Activated CD4-positive, alpha-beta memory T cell treated with anti-CD3 and anti-CD28 coated beads for 36 hours (primary cell): ENCODE measurements at places on chromosomes 3 and 15.

- DNase-seq: no peak
Observed at GRCh38 chr3:174162550-174162949, 696.6 kb upstream of the NAALADL2 start.

- DNase-seq: no peak
Observed at GRCh38 chr15:90234096-90234988, at the start of gene GDPGP1. Gene GDPGP1 (plus strand): TSS chr15:90234209. CDS start chr15:90240909, 6,700 bp downstream.

DNA sequence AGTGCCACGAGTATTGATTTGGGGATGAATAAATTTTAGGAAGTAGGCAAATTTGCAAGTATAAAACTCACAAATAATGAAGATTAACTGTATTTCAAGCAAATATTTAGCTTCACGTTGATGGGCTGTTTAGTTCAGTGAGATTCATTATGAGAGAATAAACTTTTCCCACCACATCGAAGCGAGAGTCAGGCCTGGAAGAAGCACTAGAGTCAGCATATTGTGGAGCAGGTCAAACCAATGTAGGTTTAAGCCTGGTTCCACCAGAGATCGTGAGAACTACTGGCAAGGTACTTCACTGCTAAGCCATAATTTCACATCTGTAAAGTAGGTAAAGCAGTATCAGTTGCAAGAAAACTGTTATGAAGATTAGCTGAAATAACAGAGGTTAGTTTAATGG, 22.3 kb downstream of the WDR49 start:
- DNase-seq: no peak

DNA sequence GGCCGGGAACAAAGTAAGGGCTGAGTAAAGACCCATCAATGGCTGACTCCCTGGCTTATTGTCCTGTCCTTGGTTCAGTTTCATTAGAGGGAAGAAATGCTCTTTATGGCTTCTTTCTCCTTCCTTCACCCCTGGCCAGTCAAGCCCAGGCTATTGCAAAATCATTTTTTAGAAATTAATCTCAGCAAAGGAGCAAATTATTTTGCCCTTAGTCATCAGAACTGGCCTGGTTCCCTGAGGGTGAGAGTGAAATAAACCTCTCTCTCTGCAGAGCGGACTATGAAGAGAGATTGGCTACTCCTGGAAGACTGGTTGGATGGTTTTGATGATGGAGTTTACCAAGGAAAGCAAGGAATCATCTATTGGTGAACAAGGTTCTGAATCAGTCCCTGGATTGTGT, 52.7 kb upstream of the OXTR start:
- no peak for DNase-seq

- DNase-seq: no peak
Observed at GRCh38 chr3:156158656-156159295, 38.4 kb downstream of the KCNAB1 start.

GRCh38 chr3:52210550-52211046, 12.6 kb downstream of the ALAS1 start:
- DNase-seq: no peak

DNA sequence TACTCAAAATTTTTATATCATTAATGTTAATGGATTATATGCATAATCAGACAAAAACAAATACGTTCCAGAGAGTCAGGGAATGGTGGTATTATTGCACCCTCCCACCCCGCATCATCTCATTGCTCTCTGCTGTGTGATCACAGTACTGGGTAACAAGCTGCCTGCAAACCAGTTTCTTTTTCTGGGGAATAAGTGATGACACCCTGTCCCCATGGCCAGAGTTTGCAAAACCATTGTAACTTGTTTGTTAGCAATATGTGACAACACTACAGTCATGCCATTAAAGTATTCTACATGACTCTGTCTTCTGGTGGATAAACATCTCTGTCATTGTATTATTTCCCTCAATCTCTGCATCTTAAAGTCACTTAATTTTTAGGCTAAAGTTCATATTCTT, 39.5 kb downstream of the ZBTB38 start:
- peak; percentile 39 for DNase-seq

- no peak for DNase-seq
Observed at GRCh38 chr3:97914388-97914787, 57.8 kb downstream of the RIOX2 start.

DNA sequence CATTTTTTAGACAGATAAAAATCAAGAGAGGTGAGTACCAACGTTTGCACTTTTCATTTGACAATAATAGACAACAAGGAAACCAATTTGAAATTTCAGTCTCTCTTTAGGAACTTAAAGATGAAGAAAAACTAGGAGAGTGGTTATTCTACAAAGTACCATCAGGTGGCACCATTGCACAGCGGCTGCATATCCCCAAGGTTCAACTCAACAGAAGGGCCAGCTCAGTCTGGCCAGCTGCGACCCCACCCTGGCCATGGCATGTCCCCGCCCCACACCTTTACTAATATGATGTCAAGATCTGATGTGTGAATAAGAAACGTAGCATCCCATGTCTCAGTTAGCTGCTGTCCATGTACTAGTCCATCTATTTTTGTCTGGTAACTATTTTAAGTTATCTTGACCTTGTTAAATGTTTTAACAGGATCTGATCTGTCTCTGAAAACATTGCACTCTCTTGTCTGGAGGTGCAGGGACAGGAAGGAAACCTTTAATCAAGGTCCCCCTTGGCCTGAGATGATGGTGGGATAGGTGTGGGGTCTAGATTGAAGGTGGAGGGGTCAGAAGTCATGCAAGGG, 35.5 kb upstream of the CGNL1 start:
- DNase-seq: peak; percentile 53

DNA sequence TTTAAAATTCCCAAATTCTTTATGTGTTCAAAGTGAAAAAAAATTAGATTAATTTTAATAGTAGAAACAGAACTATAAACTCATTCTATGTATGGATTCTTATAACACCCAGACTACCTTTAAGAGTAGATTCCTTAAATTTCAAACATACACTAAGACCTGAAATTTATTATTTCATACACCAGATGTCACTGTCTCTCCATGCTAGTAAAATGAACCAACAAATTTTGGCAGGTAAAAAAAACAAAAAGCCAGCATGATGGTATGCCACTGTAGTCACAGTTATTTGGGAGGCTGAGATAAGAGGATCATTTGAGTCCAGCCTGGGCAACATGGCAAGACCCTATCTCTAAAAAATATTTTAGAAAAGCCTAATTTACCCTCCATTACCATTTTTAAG, 461.3 kb upstream of the NAALADL2 start:
- DNase-seq: no peak

GRCh38 chr15:100695048-100695447, 92.7 kb downstream of the ASB7 start:
- no peak for DNase-seq

- no peak for DNase-seq
Observed at GRCh38 chr3:170429050-170429449, 10.4 kb downstream of the CLDN11 start.

DNA sequence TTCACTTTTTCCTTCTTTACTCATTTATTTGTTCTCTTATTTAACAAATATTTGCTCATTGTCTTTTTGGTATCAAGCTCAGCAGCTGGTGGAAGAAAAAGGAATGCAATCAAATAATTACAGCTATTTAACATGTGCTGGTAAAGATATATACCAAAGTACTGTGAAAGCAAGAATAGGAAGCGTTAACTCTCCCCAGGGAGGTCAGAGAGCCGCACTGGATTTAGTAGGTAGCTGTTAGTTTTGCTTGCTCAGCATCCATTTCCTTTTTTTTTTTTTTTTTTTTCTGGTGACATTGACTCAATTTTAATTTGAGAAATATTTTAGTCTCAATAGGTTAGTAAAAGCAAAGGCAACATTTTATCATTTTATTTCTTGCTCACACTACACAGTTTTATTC, 308.5 kb upstream of the MDFIC2 start:
- DNase-seq: no peak

- no peak for DNase-seq
Observed at GRCh38 chr15:39820050-39820602, 37.5 kb upstream of the FSIP1 start.

- no peak for DNase-seq
Observed at GRCh38 chr15:55007561-55007960, 189.2 kb downstream of the RSL24D1 start.

DNA sequence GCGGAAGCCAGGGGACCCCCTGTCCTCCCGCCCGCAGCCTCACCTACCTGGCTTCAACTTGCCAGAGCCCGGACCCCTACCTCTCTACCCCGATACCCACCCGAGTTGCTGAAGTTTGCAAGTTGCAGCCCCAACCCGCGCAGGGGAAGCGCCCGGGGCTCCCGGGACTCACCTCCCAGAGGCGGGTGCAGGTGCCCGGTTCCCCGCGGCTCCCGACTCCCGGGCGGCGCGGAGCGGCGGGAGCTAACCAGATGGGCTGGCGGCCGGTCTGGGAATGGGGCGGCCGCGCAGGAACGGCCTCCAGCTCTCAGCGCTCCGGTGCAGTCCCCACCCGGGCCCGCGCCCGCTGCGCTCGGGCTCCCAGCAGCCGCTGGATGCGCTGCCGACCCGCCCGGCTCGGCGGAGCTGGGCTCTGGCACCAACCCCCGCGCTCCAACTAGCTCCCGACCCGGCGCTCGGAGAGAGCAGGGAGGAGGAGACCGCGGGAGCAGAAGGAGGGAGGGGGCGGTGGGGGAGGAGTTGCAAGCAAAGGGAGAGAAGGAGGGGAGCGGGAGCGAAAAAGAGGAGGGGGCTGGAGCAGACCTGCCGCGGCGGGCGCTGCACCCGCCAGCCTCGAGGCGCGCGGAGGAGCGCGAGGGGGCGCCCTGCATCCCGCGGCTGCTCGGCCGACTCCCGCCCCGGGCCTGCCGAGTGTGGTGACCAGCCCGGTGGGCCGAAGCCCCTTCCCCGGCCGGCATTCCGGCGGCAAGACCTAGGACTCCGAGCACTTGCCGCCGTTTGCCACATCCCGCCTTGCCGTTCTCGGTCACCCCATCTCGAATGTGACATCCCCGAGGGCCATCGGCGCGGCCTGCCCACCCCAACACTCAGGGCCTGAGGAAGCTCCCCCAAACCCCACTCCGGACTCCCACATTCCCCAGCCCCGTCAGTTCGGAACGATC, at the start of gene SEMA5B:
Gene SEMA5B, minus strand, starts transcription at position 472 of the 941 bp plus-strand sequence. CDS start 66,500 bp downstream, outside the sequence.
- peak; percentile 24 for DNase-seq

DNA sequence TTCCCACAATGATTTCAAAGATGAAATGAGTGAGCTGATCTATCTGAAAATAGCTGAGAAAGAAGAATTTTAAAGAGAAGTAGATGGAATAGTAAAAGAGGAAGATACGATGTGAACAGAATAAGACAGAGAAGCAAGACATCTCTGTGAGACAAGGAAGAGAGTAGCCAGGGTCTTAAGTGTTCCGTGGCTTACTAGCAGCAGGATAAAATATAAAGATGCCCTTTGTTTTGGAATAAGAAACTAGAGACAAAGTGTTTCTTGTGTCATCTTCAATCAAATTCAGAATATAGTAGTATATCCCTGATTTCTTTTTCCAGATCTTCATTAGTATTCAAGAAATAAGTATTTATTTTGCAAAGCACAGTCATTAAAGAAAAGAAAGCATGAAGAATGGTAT, 281.0 kb upstream of the NECTIN3 start:
- DNase-seq: no peak

- DNase-seq: no peak
Observed at GRCh38 chr3:23183731-23184130, 19.4 kb upstream of the UBE2E2 start.

- DNase-seq: no peak
Observed at GRCh38 chr3:141272906-141273662, 41.5 kb downstream of the PXYLP1 start.

DNA sequence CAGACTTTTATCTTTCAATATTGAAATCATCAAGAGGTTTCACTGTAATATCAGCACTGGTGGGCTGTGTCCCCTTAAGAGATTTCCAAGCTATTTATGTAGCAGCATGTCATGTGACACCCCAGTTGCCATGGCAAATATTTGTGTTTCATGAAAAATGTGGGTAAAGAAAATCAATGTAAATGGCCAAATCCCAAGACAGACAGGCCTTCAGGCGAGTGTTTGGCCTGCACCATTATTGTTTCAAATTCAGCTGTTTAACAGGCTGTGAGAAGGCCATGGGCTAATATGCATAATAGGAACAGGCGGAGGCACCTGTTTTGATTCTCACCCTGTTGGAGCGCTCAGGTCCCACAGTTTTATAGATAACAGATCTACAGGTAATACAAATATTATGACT, 104.2 kb downstream of the IQCH start:
- no peak for DNase-seq

DNA sequence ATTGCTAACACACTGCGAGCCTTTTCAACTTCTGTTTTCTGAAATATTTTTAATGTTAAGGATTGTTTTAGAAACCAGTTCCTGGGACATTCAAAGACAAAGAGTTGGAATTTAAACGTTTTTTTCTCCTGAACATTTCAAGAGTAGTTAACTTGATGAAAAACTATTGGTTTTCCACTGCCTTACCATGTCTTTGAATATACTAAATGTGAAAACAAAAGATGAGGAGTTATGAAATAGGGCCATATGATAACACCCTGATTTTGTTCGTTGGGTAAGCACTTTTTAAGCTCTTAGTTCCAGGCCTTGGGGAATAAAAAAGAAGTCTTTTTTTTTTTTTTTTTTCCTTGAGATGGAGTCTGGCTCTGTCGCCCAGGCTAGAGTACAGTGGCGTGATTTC, 2.8 kb downstream of the DIS3L start:
- DNase-seq: no peak

DNA sequence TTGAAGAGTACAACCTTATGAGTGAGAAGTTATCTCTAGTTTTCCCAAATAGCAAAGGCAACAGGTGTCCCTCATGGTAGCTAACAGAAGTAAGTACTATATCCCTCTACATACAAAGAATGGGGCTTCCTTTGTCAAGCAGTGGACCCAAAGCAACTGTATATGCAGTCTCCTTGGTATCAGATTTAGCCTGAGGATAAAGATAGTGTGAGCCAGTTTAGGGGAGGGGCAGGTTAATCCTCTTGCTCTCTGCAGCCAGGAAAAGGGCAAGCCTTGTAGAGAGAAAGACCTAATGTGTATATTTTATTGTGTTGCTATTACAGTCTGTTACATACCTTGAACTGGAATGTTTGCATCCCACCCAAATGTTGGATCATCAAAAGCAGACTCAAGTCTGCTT, 117.9 kb upstream of the COL8A1 start:
- DNase-seq: no peak

DNA sequence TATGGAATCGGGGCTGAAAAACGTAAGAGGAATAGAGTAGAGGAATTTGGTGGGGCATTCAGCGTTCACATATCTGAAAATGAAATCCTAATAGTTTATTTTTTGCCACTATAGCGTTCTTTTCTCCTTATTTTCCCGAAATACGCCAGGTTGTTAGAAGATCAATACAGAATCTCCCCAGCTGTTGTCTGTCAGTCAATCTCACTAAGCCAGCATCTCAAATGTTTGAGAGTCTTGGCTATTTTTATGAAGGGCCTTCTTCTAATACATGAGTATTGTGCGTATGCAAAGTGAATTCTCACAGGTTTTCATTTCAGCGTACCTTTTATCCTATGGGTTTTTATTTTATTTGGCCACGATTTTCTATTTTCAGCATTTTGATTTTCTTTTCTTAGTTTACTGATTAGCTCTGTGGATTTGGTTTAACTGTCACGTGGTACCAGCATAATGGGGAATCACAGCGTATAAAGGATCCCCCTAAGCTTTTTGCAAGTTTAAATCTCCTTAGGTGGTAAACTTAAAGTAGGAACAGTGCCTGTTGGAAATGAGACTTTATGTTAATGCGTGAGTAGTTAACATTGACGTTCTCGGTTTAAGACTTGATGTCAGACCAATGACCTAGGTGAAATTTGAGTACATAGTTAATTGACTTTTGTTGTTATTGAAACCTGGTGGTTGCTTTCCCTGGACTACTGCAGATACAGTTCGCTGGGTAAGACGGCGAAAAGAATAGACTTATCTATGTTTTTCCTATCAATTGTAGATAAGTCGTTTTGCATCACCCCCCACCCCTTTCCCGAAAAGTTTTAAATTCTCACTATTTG, 1.3 kb downstream of the FXR1 start:
- DNase-seq: no peak
